Posterior vena cava (tissue), 2 donors: ENCODE measurements at places on chromosomes 4 and X. TPM values are rescaled to one million over a fixed set of nuclear protein-coding genes. Genes with fewer than 3 reads are reported as not detected.

DNA sequence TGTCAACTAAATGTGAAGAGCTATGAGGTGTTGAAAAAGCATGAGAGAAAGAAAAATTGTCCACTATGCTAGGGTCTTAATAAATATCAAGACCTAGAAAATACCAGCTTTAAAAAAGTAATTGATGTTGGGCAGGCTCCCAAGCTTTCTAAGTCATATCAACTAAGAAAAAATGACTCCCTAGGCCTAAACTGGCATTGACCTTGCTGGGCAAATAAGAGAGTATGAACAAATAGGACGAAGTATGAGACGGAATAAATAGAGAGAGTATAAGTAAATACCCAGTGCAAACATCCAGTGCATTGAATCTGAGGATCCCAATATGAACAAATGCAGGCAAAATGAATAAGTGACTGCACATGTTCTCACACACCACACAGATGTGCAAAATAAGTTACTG, 3.2 kb downstream of the KDR start:
- no peak for DNase-seq

- DNase-seq, result no peak
Measured at GRCh38 chr4:35562861-35563260, 681.5 kb downstream of the ARAP2 start.

GRCh38 chr4:140742838-140743193, 13.4 kb downstream of the TBC1D9 start:
- no peak for DNase-seq

DNA sequence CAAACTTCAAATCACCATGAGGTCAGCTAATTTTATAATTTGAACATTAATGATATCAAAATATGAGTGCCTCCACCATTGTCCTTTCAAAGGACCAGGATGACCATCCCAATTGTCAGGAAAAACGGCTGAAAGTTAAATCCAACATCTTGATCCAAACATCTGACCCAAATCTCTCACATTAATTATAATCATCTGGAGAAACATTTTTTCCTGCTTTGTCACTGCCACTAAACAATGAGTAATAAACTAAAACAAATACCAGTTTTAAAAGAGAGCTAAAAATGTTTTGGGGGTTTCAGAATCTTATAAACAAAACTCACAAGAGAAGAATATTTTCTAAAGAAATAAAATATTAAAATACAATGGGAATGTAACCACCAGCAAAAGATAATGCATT, 45.7 kb upstream of the NDST4 start:
- DNase-seq, result no peak

GRCh38 chrX:77446029-77446585, 1.1 kb upstream of the FGF16 start:
- DNase-seq, result peak; percentile 81

DNA sequence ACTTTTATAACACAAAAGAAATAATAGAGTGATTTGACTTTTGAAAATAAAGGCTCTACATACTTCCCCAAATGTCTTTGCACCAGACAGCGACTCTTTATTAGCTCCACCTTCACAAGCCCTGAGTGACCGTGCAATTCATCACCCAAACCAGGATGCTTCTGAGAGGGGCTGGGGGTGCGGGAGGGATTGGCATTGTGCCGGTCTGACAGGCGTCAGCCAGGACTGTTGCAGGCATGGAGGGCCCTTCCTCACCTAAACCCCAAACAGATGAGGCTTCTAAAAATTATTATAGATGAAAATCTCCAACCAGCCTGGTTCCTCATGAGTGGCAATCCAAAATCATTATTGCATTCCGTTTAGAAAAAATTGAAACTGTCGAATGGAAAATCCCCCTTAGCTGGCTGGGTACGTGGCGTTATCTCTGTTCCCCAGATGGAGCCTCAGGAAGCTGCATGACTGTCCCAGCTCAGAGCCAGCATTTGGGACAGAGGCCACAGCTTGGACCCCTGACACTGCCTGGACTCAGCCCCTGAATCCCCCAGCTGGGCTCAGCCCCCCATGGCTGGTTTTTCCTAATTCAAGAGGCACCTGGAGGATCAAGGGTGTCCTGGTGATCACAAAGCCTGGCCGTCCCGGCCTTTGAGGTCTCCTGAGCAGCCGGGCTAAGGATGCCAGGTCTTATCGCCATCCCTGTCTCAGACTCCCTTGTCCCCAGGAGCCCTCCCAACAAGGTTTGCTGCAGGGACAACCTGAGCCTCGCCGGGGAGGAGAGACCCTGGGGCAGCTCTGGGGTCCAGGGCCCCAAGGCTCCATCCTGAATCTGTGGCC, 60.4 kb downstream of the SORCS2 start:
- no peak for DNase-seq

DNA sequence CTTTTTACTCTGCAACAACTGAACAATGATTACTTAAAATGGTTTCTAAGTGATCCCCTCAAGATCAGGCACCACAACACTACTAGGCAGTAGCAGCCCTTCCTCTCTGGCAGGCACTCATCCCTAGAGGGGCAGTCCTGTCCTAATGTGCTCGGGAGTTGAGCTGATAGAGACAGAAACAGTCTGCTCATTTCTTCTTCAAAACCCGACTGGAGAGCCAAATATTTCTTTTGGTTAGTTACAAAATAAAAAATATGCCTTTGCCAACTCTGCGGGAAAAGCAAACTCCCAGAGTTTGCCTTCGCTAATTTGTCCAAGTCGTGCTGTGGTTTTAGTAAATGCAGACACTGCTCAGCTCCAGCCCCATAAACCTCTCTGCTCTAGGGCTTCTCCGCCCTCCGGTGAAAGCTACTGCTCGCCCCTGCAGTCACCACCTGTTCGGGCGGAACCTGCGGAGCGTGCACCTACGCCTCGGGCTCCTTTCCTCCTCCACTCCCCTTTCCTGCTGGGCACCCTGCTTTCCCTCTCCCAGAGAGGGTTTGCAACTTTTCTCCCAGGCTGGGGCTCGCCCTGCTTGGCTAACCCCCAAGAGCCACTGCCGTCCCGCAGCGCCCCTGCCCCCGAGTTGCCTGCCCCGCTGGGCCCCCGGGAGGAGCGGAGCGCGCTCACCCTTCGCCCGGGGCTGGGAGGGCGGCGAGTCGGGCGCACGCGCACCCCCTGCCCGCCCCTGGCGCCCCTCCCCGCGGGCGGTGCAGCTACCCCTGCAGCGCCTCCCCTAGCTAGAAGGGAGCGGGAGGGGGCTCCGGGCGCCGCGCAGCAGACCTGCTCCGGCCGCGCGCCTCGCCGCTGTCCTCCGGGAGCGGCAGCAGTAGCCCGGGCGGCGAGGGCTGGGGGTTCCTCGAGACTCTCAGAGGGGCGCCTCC, at the start of gene NPNT:
TSS of gene NPNT (plus strand) at position 812 of the 923 bp plus-strand sequence. CDS start 182 bp downstream, outside the sequence.
- peak; percentile 72 for DNase-seq

GRCh38 chr4:89039730-89040338, 17.2 kb downstream of the FAM13A start:
- no peak for DNase-seq

GRCh38 chrX:131063613-131064012, 5.5 kb downstream of the ARHGAP36 start:
- DNase-seq, result no peak

GRCh38 chr4:24476282-24476681, 108.1 kb downstream of the DHX15 start:
- DNase-seq, result no peak

- no peak for DNase-seq
Measured at GRCh38 chr4:2336659-2337058, 74.8 kb upstream of the MXD4 start.

GRCh38 chr4:7650606-7651385, 216.1 kb upstream of the PSAPL1 start:
- DNase-seq, result peak; percentile 78

DNA sequence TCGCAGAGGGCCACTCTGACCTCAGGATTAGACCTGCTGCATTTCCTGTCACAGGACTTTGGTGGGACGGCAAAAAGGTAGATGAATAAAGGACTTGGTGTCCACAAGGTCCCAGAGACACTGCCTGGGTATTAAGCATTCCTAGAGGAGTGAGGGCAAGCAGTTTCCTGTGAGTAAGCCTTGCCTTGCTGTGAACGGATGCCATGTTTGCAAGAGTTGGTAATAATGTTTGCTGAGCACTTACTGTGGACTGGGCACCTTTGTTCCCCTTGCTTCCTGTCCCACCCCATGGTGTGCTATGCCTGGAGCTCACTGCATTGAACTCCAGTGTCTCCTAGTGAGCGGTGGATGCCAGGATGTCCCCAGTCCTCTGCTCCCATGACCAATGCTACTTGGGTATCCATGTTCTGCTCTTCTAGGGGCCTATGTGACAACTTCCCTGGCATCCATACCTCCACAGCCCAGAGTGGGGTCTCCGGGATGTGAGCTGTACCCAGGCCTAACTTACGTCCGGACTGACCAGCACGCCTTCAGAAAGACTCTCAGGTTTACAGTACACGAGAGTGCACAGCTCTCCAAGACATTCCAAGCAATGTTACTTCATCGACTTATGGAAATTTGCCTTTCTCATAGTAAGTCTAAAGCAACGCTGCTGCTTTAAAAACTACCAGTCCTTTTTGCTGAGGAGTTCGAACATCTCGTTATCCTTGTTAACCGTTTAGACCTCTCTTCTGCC, 95.5 kb upstream of the MSX1 start:
- DNase-seq, result no peak

- no peak for DNase-seq
Measured at GRCh38 chr4:113122066-113122465, 72.6 kb downstream of the ANK2 start.

GRCh38 chr4:89509708-89510281, 202.2 kb upstream of the GPRIN3 start:
- DNase-seq, result no peak

- DNase-seq, result no peak
Measured at GRCh38 chrX:23483396-23483795, 148.7 kb downstream of the PTCHD1 start.

GRCh38 chr4:94225449-94225848, 17.8 kb downstream of the SMARCAD1 start:
- no peak for DNase-seq

DNA sequence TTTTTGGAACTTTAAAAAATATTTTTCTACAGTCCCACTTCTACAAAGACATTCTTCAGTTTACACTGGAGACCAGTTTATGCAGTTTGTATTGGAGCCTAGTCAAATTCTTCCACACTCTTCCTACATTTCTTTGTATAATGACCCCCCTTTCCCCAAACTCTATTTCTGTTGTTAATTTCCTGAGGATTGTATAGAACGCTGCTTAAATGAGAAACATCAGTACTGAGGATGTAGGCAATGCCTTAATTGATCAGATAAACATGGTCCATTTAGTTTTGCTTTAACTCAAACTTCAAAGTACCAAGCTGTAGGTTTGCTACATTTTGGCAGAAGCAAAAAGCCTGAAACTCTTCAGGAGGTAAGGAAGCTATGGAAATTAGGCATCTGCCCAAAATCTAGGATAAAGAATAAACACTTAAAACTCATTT, 155.5 kb downstream of the SLC7A11 start:
- DNase-seq, result no peak

Gene PDK3
- total RNA-seq, result 67.3 TPM

Gene SLC4A4
- total RNA-seq, result 2.0 TPM

Gene IGFBP7
- 2,920 TPM for total RNA-seq

Gene PDS5A
- total RNA-seq, result 56.6 TPM

Gene AMOT
- total RNA-seq, result 21.0 TPM

Gene XAGE2
- not detected for total RNA-seq

Gene SLC49A3
- total RNA-seq, result 9.3 TPM

Gene AMTN
- total RNA-seq, result not detected

Gene RIPPLY1
- total RNA-seq, result 0.57 TPM

Gene CLTRN
- 0.51 TPM for total RNA-seq

Gene MSX1
- 20.8 TPM for total RNA-seq

Gene ATOH1
- not detected for total RNA-seq

Gene RPS6KA6
- 3.7 TPM for total RNA-seq
